ENCODE measurements at places on chromosomes 7 and 10.

GRCh38 chr7:129012641-129013040 lies 42.3 kb downstream of the TNPO3 start:
- no peak for DNase-seq

DNA sequence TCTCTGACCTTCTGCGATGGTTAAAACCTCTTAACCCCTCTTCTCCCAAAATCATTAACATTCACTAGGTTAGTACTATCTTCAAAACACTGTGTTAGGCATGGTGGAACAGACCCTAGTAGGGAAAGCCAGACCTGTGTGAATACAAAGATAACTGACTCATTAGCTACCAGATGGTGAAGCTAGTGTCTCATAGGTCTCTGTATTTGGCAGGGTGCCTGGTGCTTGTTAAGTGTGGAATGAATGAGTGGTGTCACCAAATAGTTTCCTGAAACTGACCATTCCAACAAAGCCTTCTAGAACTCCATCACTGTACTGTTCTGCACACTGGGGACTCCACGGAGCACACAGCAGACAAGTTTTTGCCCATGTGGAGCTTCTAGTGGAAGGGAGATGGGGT lies 27.7 kb upstream of the TM9SF3 start:
- DNase-seq: no peak

GRCh38 chr7:143458263-143458662 lies 15.0 kb downstream of the TAS2R60 start:
- DNase-seq: no peak

- no peak for DNase-seq
Measured at GRCh38 chr10:20970708-20971107, 73.6 kb upstream of the NEBL start.

- DNase-seq: no peak
Measured at GRCh38 chr7:102155821-102156441, 130.7 kb upstream of the SH2B2 start.

DNA sequence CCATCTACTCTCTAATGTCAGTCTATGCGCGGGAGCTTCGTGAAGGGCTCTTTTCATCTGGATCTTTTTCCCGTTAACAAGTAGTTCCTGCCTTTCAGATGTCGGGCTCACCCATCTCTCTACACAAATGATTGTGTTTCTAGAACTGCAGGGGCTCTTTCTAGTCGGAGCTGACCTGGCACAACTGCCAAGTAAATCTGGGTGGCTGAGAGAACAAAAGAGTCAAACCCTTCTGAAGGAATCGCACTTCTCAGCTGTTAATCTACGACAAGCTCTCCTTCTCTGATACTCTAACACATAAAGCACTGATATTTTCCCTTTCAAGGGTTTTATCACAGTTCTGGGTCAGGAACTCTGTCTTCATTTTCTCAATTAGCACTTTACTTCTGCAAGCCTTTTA lies 144.7 kb downstream of the NRP1 start:
- no peak for DNase-seq

- peak; percentile 8 for DNase-seq
Measured at GRCh38 chr10:68598978-68599770, 39.0 kb downstream of the TET1 start.

- DNase-seq: no peak
Measured at GRCh38 chr10:81303656-81304055, 571.3 kb upstream of the NRG3 start.

DNA sequence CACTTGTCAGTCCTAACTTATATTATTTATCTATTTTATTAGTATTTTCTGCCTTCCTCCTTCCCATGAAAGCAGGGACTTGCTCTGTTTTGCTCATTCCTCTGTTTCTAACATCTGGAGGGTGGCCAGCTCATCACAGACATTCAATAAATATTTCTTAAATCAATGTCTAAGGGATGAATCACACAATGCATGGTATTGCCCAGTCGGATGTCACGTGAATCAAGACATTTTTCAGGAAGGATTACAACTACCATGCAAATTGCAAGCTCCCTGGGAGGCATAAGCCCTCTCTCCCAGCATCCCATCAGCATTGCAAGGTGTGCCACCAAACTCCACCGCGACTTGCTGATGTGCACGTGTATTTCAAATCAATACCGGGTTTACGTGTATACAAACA lies 146.6 kb upstream of the RNF32 start:
- no peak for DNase-seq

- no peak for DNase-seq
Measured at GRCh38 chr10:5976512-5977470, 552 bp downstream of the IL15RA start.

- DNase-seq: no peak
Measured at GRCh38 chr7:96778263-96778662, 68.6 kb upstream of the SEM1 start.

- no peak for DNase-seq
Measured at GRCh38 chr10:77077316-77077945, 560.2 kb downstream of the KCNMA1 start.

DNA sequence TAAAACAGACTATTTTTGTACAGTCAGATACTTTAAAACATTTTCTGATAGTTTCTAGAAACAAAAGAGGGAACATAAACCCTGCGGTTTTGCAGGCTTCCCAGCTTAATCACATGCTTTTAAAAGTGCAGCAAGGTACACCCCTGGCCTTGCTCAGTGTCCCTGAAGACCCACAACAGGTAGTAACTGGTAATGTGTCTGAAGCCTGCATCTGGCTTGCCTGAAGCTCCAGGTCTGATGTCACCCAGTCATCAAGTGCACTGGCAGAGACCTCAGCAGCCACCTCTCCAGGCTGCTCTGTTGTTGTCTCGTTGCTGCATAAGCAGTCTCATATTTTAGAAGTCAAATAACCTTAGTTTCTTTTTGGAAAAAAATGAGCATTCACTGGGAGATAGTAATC lies 376.1 kb upstream of the MTPN start:
- no peak for DNase-seq

DNA sequence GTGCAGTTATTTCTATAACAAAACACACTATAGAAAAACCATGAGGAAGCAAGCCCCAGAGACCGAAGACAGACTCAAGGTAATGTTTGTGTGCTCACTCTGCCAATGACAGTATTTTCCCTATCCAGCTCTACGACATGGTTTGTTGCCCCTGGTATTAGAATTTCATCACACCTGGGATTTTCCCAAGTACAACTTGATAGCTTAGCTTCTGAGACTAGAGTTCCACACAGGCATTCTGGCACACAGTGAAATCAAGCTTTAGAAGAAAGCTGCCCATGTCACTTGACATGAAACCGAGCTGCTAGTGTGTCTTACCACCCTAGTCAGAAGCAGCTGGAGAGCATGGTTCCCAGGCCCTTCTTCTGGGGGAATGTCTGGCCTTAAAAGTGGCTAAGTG lies 44.1 kb upstream of the AKR1E2 start:
- DNase-seq: no peak

DNA sequence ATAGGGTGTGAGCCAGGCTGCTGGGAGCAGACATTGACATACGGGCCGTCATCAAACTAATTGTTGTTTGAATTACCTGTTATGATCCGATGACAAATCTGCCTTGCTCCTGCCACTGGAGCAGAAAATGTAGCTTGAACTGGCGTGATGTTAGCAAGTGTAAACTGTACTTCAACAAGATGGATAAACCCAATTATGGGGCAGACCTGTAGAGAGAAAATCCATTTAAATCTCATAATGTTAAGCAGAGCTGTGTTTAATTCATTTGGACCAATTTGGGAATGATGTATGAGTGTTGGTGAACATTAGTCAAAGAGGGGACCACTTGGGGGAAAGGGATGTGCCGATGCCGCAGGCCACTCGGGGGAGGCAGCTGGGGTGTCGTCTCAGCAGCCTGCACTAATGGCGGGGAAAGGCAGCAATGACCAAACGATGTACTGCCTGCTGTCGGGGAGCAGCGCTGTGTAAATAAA lies 27.4 kb downstream of the TCF7L2 start:
- no peak for DNase-seq

DNA sequence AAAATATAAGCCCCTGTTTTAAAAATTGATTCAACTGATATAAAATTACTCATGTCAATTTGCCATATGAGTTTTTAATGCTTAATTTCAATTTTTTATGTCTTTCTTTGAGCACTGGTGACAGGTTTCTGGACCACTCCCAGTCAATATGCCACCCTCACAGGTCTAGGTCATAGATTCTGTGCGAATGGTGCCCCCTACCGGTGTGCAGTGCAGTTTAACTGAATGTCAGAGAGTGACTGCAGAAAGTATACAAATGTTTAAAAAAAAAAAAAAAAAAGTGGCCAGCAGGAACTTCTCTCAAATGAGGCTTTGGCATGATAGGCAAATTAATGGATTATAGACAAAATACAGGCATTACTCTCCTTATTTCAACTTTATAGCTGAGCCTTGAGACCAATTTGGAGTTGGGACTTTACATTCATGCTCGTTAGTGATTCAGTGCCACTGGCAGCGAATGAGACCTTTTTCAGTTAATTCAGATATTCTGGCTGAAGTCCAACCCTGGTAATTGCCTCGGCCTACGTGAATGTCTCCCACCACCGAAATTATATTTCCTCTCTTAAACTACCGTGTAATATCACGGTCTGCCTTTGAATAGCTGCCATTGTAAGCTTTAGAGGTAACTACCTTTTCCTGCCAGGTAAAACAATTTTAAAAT lies 427.6 kb downstream of the PHTF2 start:
- peak; percentile 38 for DNase-seq

GRCh38 chr10:118108194-118109026 lies 61.7 kb upstream of the RAB11FIP2 start:
- no peak for DNase-seq

GRCh38 chr10:35091994-35092790 lies 2.1 kb upstream of the CUL2 start:
- no peak for DNase-seq

GRCh38 chr7:151461942-151462230 lies 21.9 kb upstream of the CRYGN start:
- no peak for DNase-seq

GRCh38 chr7:137684316-137684715 lies 162.5 kb downstream of the DGKI start:
- DNase-seq: no peak

DNA sequence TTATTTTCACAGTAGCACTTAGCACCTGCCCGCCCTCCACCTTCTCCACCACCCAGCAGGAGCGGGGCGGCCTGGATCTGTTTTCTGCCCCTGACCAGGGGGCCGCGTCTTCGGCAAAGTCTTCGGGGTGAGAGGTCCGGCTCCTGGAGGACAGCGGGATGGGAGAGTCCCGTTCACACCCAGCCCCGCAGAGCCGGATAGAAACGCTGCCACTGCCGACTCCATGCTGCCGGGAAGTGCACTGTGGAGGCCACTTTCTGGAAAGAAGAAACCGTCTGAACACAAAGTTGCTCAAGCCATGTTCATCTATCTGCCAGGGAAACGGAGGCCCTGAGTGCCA lies 14.5 kb upstream of the ZNF273 start:
- no peak for DNase-seq

DNA sequence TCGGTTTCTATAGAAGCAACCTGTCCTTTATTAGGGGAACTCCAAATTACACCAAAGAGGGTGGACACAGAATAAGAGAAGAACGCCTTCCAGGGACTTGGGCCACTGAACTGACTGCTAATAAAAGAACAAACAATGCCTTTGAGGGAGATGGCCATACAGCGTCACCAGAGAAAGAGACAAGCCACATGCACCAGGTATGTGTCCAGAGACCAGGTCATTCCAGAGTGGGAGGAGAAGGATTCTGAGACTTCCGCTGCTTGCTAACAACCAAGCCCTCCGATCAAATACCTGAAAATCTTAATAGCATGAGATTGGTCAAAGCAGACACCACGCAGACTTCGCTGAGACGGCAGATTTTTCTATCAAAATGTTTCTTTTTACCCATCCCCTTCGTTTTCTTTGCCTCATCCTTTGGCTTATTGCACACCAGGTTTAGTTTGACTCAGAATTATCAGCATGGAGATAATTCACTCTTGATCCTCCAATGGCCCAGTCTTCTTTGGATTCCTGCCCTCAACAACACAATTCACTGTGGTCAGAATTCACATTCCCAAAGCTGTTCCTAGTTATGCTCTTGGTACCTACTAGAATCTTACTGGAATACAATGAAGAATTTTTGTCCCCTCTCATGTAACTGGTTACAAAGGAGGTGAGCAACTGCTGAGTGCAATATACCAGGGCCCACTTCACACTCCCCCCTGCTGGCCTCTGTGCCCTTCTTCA lies 87.4 kb upstream of the DDC start:
- DNase-seq: no peak

DNA sequence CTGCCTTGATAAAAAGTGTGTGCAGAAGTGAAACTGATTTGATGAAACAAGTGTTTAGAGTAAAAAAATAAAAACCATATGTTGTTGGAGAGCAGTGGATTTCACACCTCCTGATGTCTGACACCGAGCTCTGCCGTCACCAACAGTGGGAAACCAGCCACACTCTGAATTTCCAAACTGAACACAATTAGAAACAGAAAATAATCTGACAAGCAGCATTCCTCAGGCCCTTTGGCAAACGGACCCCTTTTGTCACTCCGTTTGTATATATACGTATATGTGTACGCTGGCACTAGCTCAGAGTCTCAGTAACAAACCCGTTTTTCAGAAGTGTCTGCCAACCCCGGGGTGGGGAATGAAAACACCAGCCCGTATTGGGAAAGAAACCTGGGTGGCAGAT lies 32.4 kb downstream of the TACC2 start:
- no peak for DNase-seq

DNA sequence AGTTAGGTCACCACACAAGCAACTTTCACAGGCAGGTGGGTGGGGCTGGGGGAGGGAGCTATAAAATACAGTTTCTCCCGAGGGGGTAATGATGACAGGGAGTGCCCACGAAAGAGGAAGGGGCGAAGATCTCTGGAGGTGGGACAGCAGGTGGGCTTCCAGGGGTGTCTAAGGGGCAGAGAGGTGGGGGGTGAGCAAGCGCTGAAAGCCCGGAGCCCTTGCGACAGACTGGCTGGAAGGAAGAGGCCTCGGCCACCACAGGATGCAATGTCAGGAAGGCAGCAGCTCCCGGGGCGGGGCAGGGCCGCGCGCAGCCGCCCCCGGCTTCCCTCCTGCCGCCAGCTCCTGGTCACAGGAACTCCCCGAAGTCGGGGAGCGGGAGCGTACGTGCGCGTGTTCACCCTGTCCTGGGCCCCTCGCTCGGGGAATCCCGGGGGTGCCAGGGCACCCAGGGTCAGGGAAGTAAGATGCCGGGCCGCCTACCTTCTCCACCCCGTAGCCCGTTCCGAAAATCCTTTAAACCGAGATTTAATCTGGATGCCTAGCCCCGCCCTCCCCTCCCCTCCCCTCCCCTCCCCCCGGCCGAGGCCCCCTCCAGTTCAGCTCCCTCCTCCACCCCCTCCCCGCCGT lies 105.2 kb upstream of the PPIF start:
- DNase-seq: no peak

DNA sequence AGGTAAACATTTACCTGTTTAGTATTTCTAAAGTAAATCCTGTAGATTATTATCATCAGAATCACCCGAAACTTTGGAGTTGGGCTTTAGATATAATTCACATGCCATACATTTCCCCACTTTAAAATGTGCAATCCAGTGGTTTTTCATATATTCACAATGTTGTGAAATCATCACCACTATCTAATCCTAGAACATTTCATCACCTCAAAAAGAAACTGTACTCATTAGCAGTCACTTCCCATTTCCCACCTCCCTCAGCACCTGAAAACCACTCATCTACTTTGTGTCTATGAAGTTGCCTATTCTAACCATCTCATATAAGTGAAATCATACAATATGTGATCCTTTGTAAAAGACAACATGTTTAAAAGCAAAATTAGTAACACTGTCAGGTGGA lies 182.6 kb downstream of the FZD1 start:
- DNase-seq: no peak
